ENCODE measurements at places on chromosomes 11 and 22. TPM values are rescaled to one million over a fixed set of nuclear protein-coding genes. Genes with fewer than 3 reads are reported as not detected.

- peak; percentile 75 for DNase-seq
- H3K4me3 ChIP-seq = no peak overlapping the region
- H3K4me1 ChIP-seq = peaks cover 24% of the 10 kb centered on the region
- peaks cover 13% of the 10 kb centered on the region for H3K36me3 ChIP-seq
- no peaks in the 10 kb centered on the region for H3K27me3 ChIP-seq
- H3K27ac ChIP-seq = peak overlapping the region; percentile 67
Measured at GRCh38 chr11:119015054-119015611, 3.0 kb downstream of the RPS25 start.

DNA sequence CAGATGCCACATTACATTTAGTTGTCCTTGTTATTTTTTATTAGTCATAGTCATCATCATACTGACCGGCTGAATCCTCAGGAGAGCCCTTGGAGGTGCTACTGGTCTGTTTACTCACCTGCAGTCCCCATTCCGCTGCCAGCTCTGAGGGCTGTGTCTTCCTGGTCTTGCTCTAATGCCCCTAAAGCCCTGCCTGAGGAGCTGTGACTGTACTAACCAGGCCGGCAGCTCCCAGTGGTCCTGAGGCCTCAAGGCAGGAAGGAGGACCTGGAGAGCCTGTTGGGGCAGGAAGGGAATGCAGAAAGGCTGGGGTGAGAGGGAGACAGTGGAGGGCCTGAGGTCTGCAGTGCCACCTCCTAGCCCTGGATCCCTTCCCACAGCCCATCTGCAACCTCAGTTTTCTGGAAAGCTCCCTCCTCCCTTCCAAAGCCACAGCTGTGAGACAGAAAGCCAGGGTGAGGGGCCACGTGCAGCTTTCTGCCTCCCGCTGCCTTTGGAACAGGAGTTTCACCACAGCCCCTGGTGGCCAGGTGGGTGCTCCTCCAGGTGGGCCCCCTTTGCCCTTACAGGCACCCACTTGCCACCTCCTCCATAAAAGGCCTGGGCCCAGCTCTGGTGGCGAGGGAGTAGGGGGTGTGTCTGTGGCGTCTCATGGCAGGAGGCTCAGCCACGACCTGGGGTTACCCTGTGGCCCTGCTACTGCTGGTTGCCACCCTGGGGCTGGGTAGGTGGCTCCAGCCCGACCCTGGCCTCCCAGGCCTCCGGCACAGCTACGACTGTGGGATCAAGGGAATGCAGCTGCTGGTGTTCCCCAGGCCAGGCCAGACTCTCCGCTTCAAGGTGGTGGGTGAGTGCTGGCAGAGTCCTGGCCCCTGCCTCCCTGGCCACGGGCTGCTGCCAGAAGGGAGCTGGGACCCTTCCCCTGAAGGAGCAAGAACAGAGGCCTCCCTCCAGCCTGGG, at the start of gene ZP1:
Gene ZP1 (plus strand): TSS at position 632 of the 960 bp plus-strand sequence. CDS start 20 bp downstream, at position 652.
- H3K4me3 ChIP-seq = no peak within 1 kb of the TSS
- H3K27ac ChIP-seq = no peak within 1 kb of the TSS
- no peak for DNase-seq
- H3K27me3 ChIP-seq = no peaks in the 10 kb centered on the region
- H3K4me1 ChIP-seq = no peaks in the 10 kb centered on the region
- H3K36me3 ChIP-seq = no peaks in the 10 kb centered on the region

GRCh38 chr22:33787645-33788456, 132.4 kb downstream of the LARGE1 start:
- H3K27ac ChIP-seq = no peak overlapping the region
- H3K4me1 ChIP-seq = no peaks in the 10 kb centered on the region
- DNase-seq = no peak
- H3K4me3 ChIP-seq = no peak overlapping the region

DNA sequence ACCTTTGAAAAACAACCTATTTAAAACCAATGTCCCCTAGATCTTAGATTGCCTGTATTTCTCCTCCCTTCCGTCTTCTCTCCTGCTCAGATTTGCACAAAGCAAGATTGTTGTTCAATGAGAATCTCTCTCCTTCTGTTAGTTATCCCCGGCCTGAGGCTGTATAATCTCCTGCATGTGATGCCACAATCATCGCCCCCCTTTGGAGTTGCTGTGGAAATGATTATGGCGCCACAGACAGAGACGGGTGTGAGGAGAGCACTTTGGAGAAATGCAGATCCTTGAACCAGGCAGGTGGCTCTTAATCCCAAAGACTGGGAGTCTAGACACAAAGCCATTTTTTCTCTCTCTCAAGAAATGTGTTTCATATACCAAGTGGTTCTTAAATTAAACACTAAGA, 941.3 kb downstream of the OPCML start:
- H3K36me3 ChIP-seq = no peaks in the 10 kb centered on the region
- H3K4me3 ChIP-seq = no peak overlapping the region
- no peak overlapping the region for H3K27ac ChIP-seq
- DNase-seq = no peak
- no peaks in the 10 kb centered on the region for H3K27me3 ChIP-seq
- H3K4me1 ChIP-seq = no peaks in the 10 kb centered on the region

- H3K27ac ChIP-seq = peak overlapping the region; percentile 99
- H3K4me3 ChIP-seq = no peak overlapping the region
- H3K27me3 ChIP-seq = no peaks in the 10 kb centered on the region
- peaks cover 82% of the 10 kb centered on the region for H3K4me1 ChIP-seq
- no peaks in the 10 kb centered on the region for H3K36me3 ChIP-seq
Measured at GRCh38 chr22:49951000-49951677, 9.4 kb upstream of the PIM3 start.

GRCh38 chr11:112589155-112589554, 328.5 kb upstream of the PLET1 start:
- H3K36me3 ChIP-seq = no peaks in the 10 kb centered on the region
- no peak for DNase-seq
- H3K4me1 ChIP-seq = no peaks in the 10 kb centered on the region
- no peaks in the 10 kb centered on the region for H3K27me3 ChIP-seq

- peaks cover 59% of the 10 kb centered on the region for H3K4me1 ChIP-seq
- DNase-seq = no peak
- peak overlapping the region; percentile 67 for H3K27ac ChIP-seq
- H3K36me3 ChIP-seq = no peaks in the 10 kb centered on the region
Measured at GRCh38 chr11:118216621-118217481, 8.0 kb downstream of the JAML start.

DNA sequence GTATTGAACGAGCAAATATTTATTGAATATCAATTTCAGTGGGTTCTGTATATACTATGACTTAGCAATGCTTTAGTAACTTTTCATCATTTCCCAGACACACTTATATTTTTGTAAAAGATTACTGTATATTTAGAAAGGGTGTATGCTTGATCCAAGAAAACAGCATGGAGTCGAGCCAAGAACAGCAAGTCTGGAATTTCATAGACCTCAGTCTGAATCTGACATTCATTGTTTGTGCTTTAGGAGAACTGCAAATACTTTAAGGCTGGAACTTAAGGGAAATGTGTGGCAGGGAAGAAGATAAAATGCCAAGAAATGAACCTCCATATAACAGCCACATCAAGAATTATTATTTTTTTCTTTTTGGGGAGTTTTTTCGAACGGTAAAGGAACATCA, 1156.8 kb downstream of the LRRC4C start:
- no peak for DNase-seq
- no peak overlapping the region for H3K4me3 ChIP-seq
- no peak overlapping the region for H3K27ac ChIP-seq
- no peaks in the 10 kb centered on the region for H3K27me3 ChIP-seq
- H3K4me1 ChIP-seq = no peaks in the 10 kb centered on the region

DNA sequence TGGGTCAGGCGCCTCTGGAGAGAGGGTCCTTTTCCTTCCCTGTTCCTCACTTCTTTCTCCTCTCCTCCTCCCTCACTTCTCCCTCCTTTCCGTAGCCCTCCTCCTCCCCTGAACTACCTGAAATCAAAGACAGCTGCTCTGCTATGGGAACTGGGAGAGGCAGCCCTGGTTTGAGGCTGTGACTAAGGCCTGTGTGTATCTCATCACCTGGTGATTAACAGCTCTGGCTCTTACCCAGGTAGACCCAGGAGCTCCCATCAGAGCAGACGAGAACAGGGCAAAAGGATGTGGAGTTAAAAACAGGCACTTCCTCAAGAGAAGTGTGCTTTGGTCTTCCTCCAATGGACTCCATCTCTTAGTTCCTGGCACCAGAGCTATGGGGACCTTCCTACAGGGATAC, 5.8 kb downstream of the ISX start:
- peaks cover 11% of the 10 kb centered on the region for H3K4me1 ChIP-seq
- no peak for DNase-seq
- H3K27ac ChIP-seq = no peak overlapping the region

DNA sequence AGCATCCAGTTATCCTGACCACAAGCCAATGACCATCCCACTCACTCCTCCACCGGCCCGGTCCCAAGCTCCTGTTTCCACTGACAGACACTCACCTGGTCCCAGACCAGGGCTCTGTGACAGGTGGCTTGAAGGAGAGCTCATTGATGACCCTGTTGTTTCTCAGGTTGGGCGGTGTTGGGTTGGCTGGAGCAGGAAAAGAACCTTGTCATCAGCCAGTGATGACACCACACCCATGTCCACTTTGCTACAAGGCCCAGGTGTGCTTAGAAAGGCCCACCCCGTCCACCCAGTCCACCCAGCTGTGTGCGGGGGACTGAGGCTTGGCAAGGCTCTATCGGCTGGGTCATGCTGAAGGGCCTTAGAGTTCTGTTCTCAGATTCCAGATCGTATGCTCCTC, 42.9 kb downstream of the GAB4 start:
- H3K36me3 ChIP-seq = no peaks in the 10 kb centered on the region
- H3K4me3 ChIP-seq = no peak overlapping the region

DNA sequence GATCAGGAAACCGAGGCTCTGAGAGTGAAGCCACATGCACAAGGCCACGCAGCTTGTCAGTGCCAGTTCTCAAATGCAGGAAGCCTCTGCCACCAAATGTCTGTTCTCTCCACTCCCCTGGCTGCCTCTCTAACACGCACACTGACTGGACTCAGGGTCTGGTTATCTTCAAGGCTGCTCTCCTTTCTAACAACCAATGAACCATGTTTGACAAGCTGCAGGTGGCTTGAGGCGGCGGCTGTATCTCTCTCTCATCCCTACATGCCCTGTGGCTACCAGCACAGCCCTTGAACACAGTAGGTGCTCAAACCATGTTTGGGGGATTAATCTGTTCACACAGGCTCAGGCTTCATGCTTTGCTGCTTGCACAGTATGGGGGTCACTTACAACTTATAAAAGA, 23.7 kb downstream of the MFNG start:
- no peak overlapping the region for H3K27ac ChIP-seq
- no peaks in the 10 kb centered on the region for H3K27me3 ChIP-seq
- no peak for DNase-seq
- H3K4me1 ChIP-seq = peaks cover 1% of the 10 kb centered on the region
- no peak overlapping the region for H3K4me3 ChIP-seq
- H3K36me3 ChIP-seq = no peaks in the 10 kb centered on the region

The FGF3 gene
- total RNA-seq = not detected

The TPBGL gene
- total RNA-seq = 0.19 TPM

The MRGPRE gene
- total RNA-seq = not detected

The PATE4 gene
- total RNA-seq = not detected

The B4GALNT4 gene
- total RNA-seq = 35.6 TPM

The C22orf31 gene
- total RNA-seq = not detected

Data from Caco-2 (cell line).